Stimulated activated CD4-positive, alpha-beta T cell treated with anti-CD3 and anti-CD28 coated beads, Interleukin-12 subunit alpha, Interleukin-12 subunit beta, amount 100 ng/mL, for 48 hours (primary cell): ENCODE measurements at places on chromosomes 1 and 21.

- DNase-seq, result no peak
These were observed 205.5 kb downstream of the RYR2 start for GRCh38 chr1:237247442-237247841.

DNA sequence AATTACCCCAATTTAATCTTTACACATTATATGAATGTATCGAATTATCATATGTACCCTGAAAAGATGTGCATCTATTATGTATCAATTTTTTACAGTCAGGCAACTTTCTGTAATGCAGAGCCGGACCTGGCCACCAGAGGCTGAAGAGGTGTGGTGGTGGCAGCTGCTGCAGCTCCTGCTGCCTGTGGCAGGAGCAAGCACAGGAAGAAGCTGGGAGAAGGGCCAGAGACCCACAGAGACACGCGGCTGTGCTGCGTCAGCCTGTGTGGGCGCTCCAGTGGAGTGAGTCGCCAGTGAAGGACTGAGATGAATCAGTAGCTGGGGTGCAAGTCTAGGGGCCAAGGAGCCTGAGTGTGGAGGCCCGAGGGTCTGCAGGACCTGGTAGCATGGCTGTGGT is 74.3 kb upstream of the COG2 start:
- peak; percentile 12 for DNase-seq

DNA sequence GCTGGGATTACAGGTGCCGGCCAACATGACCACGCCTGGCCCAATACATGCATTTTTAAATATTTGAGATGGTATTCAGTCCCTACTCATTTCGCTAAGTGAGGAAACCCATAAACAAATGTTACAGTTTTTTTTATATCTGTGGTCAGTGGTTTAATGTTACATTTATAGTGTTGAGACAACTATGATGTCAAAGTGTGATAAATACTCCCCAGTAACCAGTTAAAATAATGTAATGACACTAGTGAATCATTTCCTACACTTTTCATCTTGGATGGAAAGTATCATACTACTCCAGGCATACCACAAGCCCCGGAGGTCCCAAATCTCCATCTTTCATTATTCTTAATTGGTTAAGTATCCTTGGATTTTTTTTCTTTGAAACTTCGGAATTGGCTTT is 87.5 kb upstream of the KIF26B start:
- DNase-seq, result no peak

GRCh38 chr1:57307392-57308170 is 116.3 kb downstream of the DAB1 start:
- DNase-seq, result peak; percentile 16

- DNase-seq, result no peak
These were observed 30.8 kb downstream of the SERBP1 start for GRCh38 chr1:67399199-67399993.

DNA sequence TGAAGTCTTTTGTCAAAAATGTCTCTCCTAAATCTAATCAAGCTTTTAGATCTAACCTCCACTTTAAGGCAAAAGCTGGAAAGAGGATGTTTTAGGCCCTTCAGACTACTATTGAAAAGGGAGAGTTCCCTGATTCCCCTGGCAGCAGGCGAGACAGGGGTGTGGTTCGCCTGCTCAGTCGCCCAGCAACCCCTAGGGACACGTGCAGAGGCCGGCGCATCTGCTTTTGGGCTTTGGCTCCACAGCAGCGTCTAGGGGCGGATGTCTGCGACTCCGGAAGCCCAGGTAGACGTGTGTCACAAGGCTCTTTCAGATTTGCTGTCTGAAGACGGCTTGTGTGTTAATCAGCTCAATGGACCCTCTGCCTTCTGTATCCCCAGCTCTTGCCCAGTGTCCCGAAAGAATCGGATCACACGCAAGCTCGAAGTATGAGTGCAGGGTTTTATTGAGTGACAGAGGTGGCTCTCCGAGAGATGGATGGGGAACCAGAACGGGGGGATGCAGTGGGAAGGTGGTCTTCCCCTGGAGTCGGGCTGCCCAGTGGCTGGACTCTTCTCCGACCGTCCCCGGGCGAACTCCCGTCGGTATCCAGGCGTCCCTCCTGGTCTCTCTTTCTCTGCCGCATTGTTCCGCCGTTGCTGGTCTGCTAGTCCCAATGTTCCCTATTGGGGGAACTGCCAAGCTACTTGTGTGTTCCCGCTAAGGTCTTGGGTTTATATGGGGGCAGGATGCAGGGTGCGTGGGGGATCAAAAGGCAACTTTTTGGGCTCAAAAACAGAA is 45.5 kb downstream of the OLFML2B start:
- no peak for DNase-seq

DNA sequence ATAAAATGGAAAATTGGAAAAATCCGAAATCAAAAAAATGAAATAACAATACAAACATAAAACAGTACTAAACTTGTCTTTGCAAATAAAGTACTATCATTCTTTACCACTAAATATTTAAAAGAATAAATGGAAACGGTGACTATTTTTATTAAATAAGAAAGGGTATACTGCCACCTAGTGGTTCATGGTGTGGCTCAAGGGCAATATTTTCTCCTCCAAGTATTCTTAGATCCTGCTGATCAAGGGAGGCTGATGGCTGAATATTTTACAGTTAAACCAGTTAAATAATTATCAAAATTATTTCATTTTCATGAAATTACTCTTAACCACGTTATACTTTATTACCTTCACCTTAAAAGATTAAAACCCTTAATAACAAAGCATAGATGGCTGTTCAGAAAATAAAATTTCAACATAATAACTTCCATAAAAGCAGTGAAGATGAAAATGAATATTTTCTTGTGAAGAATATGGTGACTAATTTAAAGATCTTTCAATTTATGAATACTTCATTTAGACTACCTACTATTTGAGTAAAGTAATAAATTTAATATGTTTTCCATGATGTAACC is 1793.9 kb downstream of the NCAM2 start:
- DNase-seq, result peak; percentile 20

DNA sequence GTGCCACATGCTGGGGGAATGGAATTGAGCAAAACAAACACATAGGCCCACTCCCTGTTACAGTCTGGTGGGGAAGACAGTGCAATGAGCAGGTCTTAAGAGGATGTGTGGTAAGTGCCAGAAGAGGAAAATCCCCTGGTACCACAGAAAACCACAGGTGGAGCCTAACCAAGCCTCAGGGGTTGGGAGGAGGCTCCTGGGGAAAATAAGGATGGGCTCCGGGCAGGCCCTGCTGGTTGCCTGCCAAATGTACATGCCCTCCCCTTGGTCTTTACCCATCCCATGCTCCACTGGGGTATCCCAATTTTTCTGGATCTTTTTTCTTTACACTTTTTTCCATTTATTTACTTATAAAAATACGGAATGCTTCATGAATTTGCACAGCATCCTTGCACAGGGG is 40.4 kb downstream of the ATP1A1 start:
- DNase-seq, result no peak

DNA sequence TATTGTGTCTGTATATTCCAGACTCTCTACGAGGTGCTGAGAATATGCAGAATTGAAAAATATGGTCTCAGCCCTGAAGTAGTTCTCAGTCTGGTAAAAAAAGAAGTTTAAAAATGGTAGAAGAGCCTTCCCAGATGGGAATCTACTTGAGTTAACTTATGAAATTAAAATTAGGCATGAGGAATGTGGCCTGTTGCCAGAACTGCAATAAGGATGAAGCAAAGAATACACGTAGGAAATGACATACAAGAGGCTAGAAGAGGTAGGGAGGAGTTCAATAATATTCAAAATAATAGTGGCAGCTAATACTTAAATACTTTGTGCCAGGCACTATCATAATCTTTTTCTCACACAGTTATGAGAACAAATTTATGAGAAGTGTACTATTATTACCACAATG is 6.3 kb downstream of the ASPM start:
- no peak for DNase-seq

GRCh38 chr1:19640363-19641316 is 3.5 kb upstream of the NBL1 start:
- no peak for DNase-seq

GRCh38 chr1:159009287-159009686 is 420 bp upstream of the IFI16 start:
- DNase-seq, result no peak

DNA sequence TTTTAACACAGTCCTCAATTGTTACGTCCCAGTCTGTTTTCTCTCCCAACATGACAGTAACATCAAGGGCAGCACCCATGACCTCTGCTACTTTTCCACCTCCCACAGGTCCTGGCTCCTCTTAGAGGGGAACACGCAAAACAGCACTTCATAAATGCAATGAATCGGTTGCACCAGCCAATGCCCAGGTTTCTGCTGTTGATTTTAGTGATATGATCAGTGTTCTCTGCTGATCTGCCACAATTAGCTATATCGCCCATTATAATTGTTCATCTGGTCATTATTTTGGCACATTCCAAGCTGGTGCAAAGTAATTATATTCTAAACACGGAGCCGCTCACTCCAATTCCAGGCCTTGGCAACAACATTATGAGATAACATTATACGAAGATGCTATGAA is 184.5 kb downstream of the KCNH1 start:
- no peak for DNase-seq

DNA sequence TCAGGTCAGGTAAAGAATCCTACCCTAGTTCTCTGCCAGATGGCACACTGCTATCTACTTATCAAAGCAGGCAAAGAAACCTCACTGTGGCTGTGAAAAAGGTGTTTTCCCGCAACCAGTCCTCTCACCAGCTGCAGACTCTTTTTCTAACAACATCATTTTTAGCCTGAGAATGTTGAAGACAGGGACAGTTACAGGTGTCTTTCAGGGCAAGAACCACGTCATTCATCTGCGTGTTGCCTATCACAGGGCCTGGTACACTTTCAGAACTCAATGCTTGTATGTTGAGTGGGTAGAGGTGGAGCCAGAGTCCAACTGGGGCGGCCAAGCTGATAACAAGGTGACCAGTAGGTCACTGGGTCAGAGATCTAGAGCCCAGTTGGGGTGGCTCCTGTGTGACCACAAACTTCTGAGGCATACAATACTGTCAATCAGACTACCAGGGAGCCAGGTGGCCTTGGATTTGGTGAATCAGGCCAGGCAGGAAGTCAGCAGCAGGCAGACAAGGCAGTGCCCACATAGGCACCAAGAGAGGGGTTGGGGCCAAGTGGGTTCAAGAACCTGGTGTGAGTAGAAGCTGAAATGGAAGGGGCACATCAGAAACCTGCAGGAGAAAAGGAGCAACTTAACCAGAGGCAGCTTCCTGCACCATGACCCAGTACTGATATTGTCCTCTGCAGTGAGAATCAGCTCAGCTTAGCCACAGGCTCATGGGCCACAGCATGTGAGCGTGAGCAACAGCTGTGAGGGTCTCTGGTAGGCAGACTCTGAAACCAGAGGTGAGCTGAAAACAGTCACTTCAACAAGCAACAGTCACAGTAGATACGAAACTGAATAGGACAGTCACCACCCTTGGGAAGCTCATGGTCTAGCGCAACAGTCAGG is 123.6 kb downstream of the DTL start:
- DNase-seq, result no peak

- DNase-seq, result no peak
These were observed 218.9 kb downstream of the TRABD2B start for GRCh38 chr1:47778280-47778679.

DNA sequence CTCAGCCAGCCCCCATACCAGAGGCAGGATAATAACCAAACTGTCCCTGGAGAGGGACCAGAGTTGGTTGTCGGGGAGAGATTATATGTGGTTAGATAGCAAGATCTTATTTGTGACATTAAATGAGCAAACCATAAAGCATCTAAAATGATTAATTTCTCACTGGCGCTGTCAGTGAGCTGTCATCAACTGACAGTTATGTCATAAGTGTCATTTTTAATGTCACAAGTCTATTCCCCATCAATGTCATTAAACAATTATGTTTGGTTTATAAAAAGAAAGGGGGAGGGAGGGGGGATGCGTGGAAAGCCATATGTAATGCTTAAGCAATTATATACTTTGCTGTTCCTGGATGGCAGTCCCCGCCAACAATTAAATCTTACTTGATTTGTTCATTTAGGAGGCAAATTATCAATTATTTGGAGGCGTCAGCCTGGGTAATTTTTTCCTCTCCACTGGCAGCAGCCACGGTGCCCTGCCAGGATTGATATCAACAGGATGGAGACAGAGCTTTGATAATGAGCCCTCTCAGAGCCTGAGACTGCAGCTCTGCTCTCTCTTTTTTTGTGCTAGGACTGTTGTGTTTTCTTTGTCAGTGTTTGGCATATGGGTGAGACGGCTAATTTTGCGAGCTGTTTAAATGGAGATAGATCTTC is 333.6 kb upstream of the CAMK1G start:
- DNase-seq, result no peak

DNA sequence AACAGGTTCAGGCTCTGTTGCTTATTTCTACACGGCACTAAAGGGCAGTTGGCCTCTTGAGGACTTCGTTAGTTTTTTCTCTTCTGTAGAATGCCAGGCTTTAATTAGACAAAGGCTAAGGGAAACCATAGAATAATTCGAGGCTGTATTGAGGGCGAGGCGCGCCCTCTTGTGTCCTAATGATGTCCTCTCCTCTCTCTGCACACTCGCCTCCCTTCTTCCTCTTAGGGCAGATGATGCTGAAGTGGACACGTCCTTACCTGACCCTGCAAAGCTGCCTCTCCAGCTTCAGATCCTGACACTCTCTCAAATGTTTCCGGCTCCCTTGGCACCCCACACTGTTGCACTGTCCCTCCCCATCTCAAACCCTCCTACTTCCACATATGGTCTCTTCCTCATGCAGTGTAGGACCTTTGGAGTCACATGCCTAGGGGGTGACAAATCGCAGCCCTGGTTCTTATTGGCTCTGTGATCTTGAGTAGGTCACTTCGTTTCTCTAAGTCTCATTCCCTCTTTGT is 1.9 kb upstream of the ZSCAN20 start:
- DNase-seq, result peak; percentile 28

- no peak for DNase-seq
These were observed 325.6 kb downstream of the TTLL7 start for GRCh38 chr1:83673312-83673711.

- DNase-seq, result no peak
These were observed 138.2 kb downstream of the CAMTA1 start for GRCh38 chr1:6923416-6923815.

DNA sequence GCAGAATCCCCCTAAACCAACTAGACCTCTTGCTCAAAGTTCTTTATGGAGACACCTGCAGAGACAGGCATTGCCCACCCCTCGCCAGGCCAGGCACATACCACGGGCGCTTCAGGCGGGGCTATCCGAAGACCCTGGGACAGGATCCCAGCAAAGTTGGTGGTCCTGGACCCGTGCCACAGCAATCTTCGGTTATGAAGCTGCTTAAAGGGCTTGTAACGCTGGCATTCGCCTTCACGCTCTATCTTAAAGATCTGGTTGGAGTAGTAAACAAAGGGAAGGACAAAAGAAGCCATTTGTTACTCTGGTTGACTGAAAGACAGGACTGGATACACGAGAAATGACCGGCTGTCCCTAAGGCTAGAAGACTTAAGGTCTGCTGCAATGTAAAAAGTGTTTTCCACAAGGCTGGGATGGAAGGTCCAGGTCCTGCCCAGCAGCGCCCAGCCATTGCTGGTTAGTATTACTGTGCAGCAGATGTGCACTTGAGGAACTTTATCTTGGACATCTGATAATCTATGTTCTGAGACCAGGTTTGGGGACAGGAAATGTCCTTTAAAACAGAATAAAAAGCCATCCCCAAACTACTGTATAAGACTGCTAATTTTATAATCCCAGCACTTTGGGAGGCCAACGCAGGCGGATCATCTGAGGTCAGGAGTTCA is 42.9 kb downstream of the PARP1 start:
- DNase-seq, result no peak

- no peak for DNase-seq
These were observed 6.6 kb downstream of the TBX19 start for GRCh38 chr1:168287237-168287664.
